ENCODE measurements at places on chromosomes 1 and 21.

- no peak for DNase-seq
Measured at GRCh38 chr1:114286960-114287359, 133.3 kb upstream of the SYT6 start.

GRCh38 chr1:39615086-39615673, 24.3 kb downstream of the HEYL start:
- DNase-seq, result no peak

DNA sequence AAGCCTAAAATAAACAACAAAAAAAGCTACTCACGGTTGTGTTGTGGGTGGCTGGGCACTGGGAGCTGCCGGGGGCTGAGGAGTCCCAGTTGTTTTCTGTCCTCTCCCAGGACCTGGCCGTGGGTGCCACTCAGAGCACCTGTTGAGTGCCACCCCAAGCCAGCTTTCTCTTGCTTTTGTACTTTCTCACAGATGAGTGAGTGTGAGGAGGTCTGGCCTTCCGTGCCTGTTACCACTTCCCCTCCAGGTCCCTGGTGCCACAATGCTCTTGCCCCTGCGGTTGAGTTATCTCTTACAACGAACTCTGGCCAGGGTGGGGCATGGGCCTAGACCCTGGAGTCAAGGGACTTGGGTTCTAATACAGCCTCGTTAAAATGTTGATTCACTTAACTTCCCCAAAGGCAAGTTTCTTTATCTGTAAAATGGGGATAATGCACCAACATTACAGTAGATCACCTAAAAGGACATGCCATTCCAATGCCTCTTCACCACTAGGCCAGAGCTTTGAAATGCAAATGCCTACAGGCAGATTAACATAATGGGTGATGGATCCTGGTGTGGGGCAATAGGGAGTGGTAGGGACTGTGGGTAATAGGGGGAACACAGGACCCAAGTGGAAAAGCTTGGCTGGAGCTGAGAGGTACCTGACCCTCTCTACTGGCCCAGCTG, at the start of gene CNR2:
Gene CNR2, minus strand, starts transcription at position 151 of the 669 bp plus-strand sequence. CDS start 37,745 bp downstream, outside the sequence.
- no peak for DNase-seq

DNA sequence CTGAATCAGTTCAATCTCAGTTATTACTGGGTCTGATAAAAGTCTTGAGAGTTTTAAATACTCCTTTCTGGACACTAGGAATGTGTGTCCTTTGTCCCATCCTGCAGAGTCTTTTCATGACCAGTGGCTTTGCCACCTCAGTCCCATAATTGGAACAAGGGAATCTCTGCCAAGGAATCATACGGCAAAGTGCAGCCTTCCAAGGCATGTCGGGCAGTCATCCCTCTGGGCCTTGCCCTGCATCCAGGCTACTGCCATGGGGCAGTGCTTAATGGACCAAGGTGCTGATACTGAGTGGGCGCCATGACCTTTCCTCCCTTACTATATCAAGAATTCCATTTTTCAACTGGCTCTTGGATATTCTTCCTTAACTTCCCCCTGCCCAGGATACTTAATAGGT, 195.3 kb downstream of the ZC3H11B start:
- DNase-seq, result no peak

DNA sequence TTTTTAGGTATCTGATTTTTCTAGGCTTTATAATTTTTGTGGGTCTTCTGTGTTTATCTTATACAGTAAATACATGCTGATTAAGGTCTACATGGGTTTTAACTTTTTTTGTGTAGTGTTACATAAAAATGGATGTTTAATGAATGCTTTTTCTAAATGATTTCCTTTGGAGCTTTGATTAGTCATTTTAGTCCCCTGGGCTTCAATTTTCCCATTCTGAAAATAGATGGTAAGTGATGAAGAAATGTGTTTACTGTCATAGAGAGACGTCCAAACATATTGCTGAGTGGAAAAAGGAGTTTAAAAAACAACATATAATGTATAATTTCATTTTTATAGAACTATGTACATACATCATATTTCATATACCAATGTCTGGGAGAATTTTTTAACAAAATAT, 140.9 kb upstream of the HMCN1 start:
- DNase-seq, result no peak

GRCh38 chr1:161730050-161730564, 8.8 kb downstream of the FCRLB start:
- peak; percentile 83 for DNase-seq

DNA sequence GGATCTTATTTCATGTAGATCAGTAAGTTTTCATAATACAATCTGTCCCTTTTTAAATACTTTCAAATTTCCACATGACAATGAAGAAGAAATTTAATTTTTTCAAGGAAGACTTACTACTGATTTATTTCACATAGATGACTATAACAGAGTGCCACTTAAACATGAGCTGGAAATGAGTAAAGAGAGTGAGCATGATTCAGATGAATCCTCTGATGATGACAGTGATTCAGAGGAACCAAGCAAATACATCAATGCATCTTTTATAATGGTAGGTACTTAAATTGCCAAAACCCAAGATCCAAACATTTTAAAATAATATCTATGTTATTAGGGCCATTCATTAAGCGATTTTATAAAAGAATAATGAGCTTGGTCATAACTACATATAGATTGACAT, 110.4 kb downstream of the PTPRC start:
- peak; percentile 10 for DNase-seq

All from fibroblast of skin of right biceps (primary cell).